ENCODE measurements at places on chromosomes 2 and 18.

DNA sequence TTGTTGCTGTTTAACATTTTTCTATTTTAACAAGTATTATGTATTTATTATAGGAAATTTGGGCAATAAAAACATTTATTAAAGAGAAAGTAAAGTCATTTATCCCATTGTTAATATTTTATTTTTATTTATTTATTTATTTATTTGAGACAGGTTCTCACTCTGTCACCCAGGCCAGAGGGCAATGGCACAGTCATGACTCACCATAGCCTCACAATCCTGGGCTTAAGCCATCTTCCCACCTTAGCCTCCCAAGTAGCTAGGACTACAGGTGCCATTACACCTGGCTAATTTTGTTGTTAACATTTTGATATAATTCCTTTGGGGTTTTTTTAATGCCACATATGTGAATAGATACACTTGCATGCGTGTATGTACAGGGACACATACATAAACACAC, 165.9 kb upstream of the STON1 start:
- no peaks in the 10 kb centered on the region for H3K27me3 ChIP-seq
- no peak for DNase-seq
- H3K4me3 ChIP-seq = no peak overlapping the region
- H3K36me3 ChIP-seq = peaks cover 22% of the 10 kb centered on the region
- no peaks in the 10 kb centered on the region for H3K4me1 ChIP-seq

GRCh38 chr18:50297621-50298442, 10.3 kb upstream of the CXXC1 start:
- DNase-seq = peak; percentile 80
- H3K27ac ChIP-seq = no peak overlapping the region
- peaks cover 47% of the 10 kb centered on the region for H3K27me3 ChIP-seq
- peak overlapping the region; percentile 65 for H3K4me3 ChIP-seq
- peaks cover 14% of the 10 kb centered on the region for H3K4me1 ChIP-seq

- no peaks in the 10 kb centered on the region for H3K4me1 ChIP-seq
- no peak overlapping the region for H3K4me3 ChIP-seq
- DNase-seq = no peak
- H3K27ac ChIP-seq = no peak overlapping the region
Measured at GRCh38 chr2:18584608-18584954, 4.8 kb downstream of the NT5C1B start.

DNA sequence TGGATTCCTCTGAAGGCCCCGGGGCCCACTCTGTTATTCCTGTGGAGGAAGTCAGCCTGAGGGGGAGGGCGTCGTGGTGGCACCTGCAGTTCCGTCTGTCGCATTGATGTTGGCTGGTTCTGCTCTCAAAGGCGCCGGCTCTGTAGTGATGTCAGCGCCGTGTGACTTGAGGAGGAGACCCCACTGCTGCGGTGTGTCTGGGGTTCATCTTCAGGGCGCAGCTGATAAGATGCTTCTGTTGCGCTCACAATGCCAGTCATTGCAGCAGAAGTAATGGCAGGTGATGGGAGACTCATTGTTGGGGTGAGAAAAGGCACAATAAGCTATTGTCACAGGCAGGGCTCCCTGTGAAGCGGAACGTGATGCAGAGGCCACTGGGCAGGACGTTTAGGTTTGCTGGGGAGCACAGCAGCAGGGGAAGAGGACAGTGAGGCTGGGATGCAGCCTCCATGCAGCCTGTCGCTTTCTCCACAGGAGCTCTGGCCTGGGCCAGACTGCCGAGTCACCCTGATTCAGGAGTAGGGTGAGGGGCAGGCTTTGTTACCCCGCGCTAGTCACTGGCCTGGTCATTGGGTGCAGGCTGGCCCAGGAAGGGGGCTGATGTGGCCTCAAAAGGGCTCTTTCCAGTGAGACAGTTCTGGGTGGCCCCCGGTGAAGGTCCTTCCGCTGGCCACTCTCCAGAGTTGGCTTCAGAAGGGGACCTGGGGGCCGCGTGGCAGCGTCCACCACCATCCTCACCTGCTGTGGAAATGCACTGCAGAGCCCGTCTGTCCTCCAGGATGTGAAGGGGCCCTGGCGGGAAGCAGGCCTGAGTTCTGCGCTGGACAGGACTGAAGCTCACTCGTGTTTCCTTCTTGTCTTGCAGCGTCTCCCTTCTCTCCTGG, 42.9 kb downstream of the SH3BP4 start:
- peaks cover 30% of the 10 kb centered on the region for H3K4me1 ChIP-seq
- peaks cover 8% of the 10 kb centered on the region for H3K36me3 ChIP-seq
- H3K4me3 ChIP-seq = no peak overlapping the region
- no peak overlapping the region for H3K27ac ChIP-seq

DNA sequence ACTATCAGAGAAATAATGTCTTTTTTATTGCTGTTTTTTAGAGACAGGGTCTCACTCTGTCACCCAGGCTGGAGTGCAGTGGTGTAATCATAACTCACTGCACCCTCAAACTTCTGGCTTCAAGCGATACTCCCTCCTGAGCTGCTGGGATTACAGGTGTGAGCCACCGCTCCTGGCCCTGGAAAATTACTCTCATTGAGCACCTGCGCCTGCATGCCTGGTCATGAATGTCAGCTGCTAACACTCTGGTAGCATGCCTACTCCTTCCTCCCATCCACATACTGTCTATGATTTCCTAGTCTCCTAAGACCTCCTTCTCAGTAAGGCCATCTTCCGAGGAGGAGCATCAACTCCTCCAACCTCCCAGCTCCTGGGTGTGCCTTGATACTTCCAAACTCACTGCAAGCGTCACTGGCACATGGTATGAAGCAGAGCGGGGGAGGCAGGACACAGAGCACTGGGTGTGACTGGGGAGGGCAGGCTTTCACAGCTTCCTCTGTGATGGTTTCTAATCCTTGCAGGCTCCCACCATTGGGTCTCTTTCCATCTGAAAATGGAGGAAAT, 1.6 kb upstream of the MAP2 start:
- DNase-seq = no peak
- H3K36me3 ChIP-seq = no peaks in the 10 kb centered on the region
- H3K4me3 ChIP-seq = no peak overlapping the region
- no peaks in the 10 kb centered on the region for H3K27me3 ChIP-seq

GRCh38 chr2:150327564-150328489, 159.6 kb downstream of the RND3 start:
- no peak overlapping the region for H3K27ac ChIP-seq
- H3K4me3 ChIP-seq = no peak overlapping the region
- DNase-seq = no peak
- H3K27me3 ChIP-seq = no peaks in the 10 kb centered on the region

DNA sequence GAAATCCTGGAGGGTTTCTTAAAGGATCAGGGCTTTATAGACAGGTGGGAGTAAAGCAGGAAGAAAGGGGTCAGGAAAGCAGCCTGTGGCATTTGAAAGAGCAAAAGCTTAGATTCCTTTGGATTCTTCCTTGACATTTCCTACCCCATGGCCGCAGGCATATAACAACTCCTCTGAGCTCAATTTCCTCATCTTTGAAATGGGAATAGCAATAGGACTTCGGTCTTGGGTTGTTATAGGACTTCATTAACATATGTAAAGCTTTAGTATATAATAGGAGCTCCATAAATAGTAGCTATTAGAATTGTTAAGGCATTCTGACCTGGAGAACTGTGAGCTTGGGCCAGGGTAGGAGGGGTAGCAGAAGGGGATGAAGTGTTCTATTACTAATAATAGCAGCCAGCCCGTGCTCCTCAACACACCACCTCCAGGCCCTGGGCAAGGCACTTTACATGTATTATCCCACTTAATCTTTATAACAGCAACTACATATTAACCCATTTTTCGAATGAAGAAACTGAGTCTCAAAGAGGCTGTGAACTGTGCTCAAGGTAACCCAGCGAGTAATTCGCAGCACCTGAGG, 10.6 kb downstream of the ZFP36L2 start:
- no peak for DNase-seq
- no peaks in the 10 kb centered on the region for H3K27me3 ChIP-seq
- H3K4me1 ChIP-seq = peaks cover 55% of the 10 kb centered on the region
- peak overlapping the region; percentile 99 for H3K27ac ChIP-seq
- H3K36me3 ChIP-seq = no peaks in the 10 kb centered on the region
- H3K4me3 ChIP-seq = no peak overlapping the region

- no peaks in the 10 kb centered on the region for H3K36me3 ChIP-seq
- H3K4me1 ChIP-seq = no peaks in the 10 kb centered on the region
- no peaks in the 10 kb centered on the region for H3K27me3 ChIP-seq
- DNase-seq = no peak
Measured at GRCh38 chr2:173370198-173370597, 15.5 kb downstream of the CDCA7 start.

DNA sequence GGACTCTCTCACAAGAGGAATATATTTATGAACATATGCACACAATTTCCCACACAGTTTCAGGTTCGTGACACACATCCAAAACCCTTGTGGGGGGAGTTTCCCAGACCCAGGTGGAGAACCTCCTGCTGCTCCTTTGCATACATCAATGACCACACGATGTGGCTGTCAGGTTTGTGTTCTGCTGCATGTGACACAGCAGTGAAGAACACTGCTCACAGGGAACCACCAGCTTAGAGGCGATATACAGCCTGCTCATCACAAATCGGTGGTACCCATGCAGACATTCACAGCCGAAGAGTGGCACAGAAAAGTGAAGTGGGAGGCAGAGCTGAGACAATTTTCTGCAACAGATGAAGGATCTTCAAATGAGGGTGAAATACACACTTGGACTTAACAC, 175.6 kb upstream of the ZFP36L2 start:
- peaks cover 10% of the 10 kb centered on the region for H3K36me3 ChIP-seq
- no peaks in the 10 kb centered on the region for H3K27me3 ChIP-seq
- H3K4me3 ChIP-seq = no peak overlapping the region
- H3K4me1 ChIP-seq = peaks cover 45% of the 10 kb centered on the region

GRCh38 chr18:22182884-22183697, 13.7 kb downstream of the GATA6 start:
- no peaks in the 10 kb centered on the region for H3K27me3 ChIP-seq
- H3K4me3 ChIP-seq = peak overlapping the region; percentile 20
- DNase-seq = no peak
- H3K27ac ChIP-seq = peak overlapping the region; percentile 100
- H3K36me3 ChIP-seq = peaks cover 59% of the 10 kb centered on the region

GRCh38 chr2:18588049-18588448, 1.3 kb downstream of the NT5C1B start:
- no peaks in the 10 kb centered on the region for H3K36me3 ChIP-seq
- no peak overlapping the region for H3K4me3 ChIP-seq
- H3K4me1 ChIP-seq = no peaks in the 10 kb centered on the region
- no peak for DNase-seq
- H3K27ac ChIP-seq = no peak overlapping the region
- H3K27me3 ChIP-seq = no peaks in the 10 kb centered on the region

- DNase-seq = no peak
- H3K36me3 ChIP-seq = no peaks in the 10 kb centered on the region
- H3K27ac ChIP-seq = no peak overlapping the region
- H3K4me1 ChIP-seq = no peaks in the 10 kb centered on the region
Measured at GRCh38 chr2:104521247-104521646, 332.7 kb upstream of the POU3F3 start.
